ENCODE measurements at places on chromosomes 1 and 21.

- DNase-seq, result no peak
Measured at GRCh38 chr1:201259476-201260235, 23.6 kb upstream of the PKP1 start.

GRCh38 chr1:208524376-208524775, 280.2 kb upstream of the PLXNA2 start:
- no peak for DNase-seq

DNA sequence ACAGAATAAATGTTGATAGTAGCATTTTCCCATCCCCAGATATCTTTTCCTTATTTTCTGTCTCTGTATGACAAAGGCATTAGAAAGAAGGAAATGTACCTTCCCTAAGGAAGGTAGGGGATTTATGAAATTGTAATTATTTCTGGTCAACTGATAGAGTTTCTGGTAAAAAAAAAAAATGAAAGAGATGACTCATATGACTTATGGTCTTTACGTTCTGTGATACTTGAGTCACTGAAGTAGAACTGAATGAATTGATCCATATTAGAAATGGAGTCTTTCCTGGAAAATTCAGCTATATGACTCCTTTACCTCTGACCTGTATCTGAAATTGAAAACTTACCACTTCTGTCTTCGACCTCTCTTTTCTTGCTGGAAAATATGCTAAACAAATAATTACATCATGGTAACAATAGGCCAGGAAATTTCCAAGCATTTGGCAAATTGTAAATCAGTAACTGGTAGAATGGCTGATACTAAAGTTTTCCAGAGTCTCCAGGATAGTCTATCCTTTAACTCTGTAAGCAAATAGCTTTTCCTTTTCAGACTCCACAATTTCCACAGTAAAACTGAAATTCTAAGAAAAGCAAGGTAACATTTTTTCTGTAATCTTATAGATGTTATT, 364.3 kb upstream of the PTBP2 start:
- DNase-seq, result no peak

DNA sequence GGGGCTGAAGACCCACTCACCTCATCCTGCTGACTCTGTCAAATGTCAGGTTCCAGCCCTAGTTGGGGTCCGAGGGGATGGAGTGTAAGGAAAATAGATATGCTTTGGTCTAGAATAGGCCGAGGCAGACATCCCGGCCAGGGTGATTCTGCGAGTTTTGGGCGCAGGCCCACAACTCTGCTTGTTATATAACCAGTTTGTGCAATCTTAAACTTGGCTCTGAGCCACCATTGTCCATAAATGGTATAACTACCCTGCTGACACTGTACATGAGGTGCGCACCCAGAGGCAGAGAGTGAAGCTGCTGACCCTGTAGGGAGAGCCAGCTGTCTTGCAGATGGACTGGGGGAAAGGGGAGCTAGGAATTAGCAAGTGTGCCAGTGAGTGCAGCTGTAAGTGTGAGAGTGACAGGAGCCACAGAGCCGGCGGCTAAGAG, 1388.8 kb downstream of the AMY1C start:
- no peak for DNase-seq

DNA sequence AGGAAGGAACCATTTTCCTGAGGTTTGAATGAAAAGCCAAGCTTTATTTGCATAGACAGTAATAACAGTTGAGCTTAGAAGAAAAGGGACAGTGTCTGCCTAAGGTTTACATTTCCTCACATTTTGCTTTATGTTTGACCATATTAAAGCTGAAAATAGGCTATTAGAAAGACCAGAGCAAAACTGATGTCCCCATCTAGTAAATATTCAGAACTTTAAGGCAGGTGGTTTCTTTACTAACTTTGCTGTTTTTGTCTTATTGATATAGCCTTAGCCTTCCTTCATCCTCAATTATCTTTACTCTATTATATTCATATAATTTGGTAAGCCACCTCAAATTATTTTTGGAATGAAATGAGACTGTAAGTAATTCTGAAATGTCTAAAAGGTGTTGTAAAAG, 53.6 kb upstream of the LAPTM5 start:
- DNase-seq, result no peak

DNA sequence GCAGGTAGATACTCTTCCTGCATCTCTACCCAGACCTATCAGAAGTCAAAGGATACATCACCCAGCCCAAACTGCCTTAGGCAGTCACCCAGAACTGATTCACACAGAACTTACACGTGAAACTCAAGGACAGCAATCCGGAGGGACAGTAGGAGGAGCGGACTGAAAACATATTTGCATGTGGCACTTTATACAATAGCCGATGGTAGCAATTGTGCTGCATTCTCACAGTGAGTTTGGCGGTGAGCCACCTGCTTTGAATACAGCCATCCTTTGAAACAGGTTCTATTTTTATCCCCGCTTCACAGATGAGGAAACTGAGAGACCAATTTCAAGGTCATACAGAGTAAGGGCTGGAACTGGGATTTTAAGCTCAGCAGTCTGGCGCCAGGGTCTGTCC, 69.5 kb downstream of the EDEM3 start:
- no peak for DNase-seq

GRCh38 chr1:162147760-162148159, 78.3 kb downstream of the NOS1AP start:
- DNase-seq, result no peak

DNA sequence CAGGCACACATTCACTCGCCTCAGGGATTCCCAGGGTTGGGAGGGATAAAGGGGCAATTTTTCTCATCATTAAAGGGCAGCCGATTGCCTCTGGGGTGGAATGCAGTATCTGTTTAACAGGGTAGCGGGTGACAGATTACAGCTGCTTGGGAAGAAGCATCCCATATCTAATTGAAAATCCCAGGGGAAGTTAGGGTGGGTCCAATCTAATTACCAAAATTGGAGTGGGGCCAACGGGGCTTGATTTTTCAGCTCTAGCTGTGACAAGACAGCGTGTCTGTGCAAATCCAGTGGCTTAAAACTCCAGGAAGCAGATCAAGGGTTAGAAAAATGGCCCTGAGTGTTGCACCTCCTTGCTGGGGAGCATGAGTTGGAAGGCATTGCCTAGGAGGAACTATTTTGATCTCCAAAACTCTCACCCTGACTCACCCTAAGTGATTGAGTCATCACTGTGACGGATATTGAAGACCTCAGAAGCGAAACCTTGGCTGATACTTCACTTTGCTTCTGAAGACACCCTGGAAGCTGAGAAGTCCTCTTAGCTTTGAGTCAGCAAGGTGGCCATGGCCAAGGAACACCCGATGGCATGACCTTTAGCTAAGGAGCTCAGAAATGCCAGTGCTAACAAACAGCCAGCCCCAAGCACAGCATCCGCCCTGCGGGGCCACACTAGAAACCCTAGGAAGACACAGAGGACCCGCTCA, 46.0 kb downstream of the GRHL3 start:
- peak; percentile 63 for DNase-seq

- no peak for DNase-seq
Measured at GRCh38 chr1:36938819-36939218, 95.5 kb downstream of the GRIK3 start.

- DNase-seq, result peak; percentile 29
Measured at GRCh38 chr1:198088360-198089071, 68.3 kb upstream of the NEK7 start.

DNA sequence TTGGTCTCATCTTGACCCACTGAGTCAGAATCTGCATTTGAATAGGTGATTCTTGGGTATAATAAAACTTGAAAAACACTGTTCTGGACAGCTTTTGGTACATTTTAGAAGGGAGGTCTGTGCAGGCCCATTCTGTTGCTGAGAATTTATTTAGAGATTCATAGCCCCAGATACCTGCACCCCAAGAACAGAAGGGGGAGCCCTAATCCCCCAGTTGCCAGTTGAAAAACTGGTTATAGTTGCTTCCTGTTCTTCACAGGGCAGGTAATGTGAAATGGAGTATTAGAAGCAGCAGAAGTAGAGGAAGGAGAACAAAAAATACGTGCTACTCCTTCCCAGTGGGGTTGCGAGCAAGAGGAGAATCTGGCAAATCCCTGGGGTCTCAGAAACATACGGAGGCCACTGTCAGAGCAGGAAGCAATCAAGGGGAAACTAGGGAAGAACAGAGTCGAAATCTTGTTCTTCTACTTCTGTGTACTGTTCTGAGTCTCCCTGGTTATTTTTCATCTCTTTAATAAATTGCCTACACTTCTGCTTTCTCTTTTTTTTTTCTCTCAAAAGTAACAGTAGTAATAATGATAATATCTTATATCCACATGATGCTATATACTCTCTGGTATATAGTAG, 4.6 kb upstream of the CLCA2 start:
- DNase-seq, result peak; percentile 13

DNA sequence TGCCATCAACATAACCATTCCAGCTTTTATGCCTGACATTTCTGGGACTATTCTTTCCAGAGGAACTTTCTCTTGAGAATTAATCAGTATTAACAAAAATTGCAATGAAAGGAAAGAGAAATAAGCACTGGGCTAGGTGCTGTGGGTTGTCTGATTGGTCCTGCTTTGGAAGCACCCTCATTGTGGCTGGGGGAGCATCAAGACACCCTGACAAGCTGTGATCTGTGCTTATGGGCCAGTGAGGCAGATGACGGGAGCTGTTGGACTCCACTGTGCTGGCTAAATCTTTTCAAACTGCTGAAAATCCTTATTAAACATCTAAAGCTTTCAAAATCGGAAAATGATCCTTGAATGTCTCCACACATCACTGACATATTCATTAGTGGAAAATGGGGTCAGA, 20.0 kb downstream of the UBASH3A start:
- no peak for DNase-seq

GRCh38 chr1:35506960-35507912, 50.0 kb downstream of the KIAA0319L start:
- DNase-seq, result no peak

GRCh38 chr1:103362348-103363007, 163.0 kb upstream of the RNPC3 start:
- DNase-seq, result no peak

DNA sequence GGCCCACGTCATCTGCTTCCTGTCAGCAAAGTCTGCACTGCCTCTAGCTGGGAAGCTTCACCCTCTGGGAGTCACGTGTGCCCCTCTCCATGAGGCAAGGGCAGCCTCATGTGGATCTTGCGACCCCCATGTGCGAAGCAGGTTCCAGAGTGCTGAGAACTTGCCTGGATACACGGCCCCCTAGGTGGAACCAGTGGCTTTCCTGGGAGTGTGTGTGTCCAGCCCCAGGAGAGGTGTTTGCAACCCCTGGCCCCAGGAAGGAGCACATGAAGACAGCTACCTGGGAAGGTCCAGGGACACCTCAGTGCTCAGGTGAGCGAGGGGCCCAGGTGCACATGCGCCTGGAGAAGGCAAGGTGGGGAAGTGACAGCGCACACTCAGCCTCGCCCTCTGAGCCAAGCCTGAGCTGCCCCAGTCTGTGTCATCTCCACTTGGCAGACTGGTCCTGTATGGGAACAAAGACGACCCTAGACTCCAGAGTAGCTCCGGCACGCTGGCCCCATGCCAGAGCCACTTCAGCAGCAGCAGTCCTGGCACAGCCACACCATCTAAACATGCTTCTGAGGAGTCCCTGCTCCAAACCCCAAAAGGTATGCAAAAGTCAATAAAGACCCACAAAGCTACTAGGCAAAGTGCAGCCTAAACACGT, 8.9 kb downstream of the LSS start:
- no peak for DNase-seq

GRCh38 chr1:22250724-22251123, 107.8 kb upstream of the WNT4 start:
- no peak for DNase-seq

GRCh38 chr1:204426035-204426436, 14.4 kb upstream of the PPP1R15B start:
- DNase-seq, result no peak

GRCh38 chr1:29304025-29304684, 67.8 kb downstream of the PTPRU start:
- no peak for DNase-seq

- DNase-seq, result no peak
Measured at GRCh38 chr1:226485192-226485591, 63.4 kb upstream of the STUM start.

DNA sequence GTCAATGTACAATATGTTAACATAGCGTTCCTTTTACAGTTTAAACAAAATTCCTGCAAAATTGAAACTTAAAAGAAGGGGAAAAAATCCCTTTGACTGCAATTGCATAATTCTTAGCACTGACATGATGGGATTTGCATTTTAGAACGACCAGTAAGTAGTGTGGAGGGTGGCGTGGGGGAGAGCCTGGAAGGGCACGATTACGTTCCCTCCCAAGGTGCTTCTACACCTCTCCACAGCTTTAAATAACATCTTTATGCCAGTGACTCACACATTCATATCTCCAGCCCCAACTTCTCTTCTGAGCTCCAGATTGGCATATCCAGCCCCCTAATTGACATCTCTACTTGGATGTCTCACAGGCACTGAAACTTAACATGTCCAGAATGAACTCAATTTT, 64.3 kb downstream of the OLFML3 start:
- DNase-seq, result no peak

DNA sequence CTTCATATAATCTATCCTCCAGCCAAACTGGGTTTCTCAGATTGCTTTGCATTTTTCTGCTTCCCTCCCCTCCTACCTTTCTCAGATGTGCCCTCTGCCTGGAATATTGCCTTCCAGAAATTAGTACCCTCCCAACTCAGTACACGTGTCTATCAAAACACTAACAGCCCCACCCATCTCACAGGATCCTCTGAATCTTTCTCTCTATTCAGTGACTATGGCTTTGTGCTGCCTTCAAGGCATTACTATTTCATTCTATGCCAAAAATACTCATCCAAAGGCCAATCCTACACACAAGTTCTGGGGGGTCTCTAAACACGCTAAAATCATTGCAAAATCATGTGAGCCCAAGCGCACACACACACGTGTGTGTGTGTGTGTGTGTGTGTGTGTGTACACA, 58.4 kb downstream of the ZNF281 start:
- no peak for DNase-seq

DNA sequence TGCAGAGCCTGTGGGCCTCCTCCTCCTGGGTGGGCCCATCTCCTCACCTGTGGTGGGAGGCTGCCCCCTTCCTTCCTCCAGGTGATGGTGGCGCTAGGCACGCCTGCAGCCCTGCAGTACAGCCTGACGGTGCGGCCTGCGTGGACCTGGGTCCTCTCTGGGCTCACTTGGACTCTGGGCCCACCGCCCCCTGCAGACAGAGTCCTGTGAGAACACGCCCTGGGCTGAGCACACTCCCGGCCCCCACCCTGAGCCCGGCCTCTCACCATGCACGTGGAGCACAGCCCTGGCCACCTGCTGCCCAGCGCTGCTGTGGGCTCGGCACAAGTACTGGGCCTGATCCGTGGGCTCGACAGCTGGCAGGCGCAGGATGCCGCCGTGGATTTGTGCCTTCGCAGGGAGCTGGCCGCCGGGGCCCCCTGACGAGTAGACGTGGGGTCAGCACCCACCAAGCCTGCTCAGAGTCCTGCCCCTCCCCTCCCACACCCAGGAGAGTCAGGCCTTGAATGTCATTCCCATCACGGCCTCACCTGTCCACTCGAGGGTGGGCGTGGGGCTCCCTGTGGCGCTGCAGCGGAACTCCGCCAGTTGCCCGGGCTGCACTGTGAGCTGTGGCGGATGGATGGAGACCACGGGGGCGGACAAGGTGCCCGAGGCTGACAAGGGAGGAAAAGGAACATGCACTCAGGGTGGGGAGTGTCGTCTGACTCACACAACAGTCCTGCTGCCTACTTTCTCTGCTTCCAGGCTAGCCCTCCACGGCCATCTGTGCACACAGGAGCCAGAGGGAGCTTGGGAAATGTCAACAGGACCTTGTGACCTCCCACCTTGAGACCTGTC, 43.4 kb downstream of the LDLRAD2 start:
- no peak for DNase-seq

- DNase-seq, result no peak
Measured at GRCh38 chr1:183388735-183389134, 29.4 kb downstream of the NMNAT2 start.

GRCh38 chr1:227437495-227438008, 119.3 kb upstream of the CDC42BPA start:
- no peak for DNase-seq

Measured in amniotic stem cell (primary cell).